ENCODE measurements at places on chromosomes 2 and 18. TPM values are rescaled to one million over a fixed set of nuclear protein-coding genes. Genes with fewer than 3 reads are reported as not detected.

DNA sequence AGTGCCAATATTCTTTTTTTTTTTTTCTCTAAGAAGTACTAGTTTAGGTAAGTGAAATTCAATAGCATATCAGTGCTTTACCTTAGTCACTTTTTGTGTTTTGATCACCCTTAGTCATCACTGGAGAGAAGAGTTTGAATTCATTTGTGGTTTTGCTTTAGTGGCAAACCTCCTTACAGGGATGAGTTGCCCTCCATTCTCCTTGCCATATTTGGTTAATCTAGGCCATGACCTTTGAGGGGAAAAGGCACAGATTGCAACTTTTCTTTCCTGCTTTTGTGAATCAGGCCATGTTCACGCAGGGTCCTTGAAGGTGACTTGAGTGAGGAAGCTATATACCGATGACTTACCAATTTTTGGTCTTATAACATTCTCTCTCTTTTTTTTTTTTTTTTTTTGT lies 34.4 kb downstream of the PLEKHA3 start:
- no peak for ATAC-seq

C18orf54 gene
- 2.7 TPM for total RNA-seq

DNA sequence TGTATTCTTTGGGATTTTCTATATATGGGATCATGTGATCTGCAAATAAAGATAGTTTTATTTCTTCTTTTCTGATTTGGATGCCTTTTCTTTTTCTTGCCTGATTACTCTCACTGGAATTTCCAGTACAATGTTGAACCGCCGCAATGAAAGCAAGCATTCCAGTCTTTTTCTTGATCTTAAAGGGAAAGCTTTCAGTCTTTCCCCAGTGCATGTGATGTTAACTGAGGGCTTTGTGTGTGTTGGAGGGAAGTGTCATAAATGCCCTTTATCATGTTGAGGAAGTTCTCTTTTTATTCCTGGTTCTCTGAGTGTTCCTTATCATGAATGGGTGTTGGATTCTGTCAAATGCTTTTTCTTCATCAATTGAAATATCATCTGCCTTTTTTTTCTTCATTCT lies 16.9 kb upstream of the CYBRD1 start:
- no peak for ATAC-seq

- ATAC-seq = no peak
Measured at GRCh38 chr2:5145801-5146200, 546.4 kb upstream of the SOX11 start.

DNA sequence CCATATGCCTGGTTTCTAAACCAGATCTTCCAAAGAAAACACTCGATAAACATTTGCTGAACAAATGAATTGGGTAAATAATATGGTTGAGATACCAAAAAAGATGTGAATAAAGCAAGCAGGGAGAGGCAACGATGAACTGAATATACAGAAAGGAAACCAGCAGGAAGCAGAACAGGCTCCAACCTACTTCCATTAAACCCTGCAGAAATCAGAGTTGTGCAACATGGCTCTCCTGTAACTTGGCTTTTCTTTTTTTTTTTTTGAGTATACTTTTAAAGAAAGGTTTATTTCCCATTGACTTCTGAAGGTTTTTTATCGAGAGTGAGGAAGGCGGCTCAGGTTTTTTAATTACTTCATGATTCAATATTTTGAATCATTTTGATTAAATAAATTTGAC lies 23.5 kb downstream of the ITSN2 start:
- ATAC-seq = no peak

- no peak for ATAC-seq
Measured at GRCh38 chr2:43745457-43745856, 28.4 kb upstream of the DYNC2LI1 start.

DNA sequence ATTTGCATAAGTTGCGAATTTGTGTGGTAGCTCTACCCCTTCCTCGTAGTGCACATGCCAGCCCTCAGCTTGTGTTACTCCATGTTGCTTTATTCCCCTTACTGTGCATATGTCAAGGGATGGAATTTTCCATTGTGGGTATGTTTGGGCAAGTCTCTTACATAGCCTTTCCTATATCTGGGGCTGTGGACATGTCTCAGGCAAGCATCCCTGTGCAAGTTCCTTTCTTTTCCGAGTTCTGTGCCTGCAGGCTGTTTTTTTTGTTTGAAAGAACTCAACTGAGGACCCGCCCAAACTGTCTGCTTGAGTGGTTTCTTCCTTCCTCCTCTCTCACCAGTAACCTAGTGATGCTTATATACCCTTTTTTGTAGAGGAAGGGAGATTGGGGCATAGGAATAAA lies 1739.1 kb upstream of the PIK3C3 start:
- ATAC-seq = peak; percentile 56

Measured in esophagus mucosa (tissue), 1 donor.